Transverse colon (tissue), 4 donors: ENCODE measurements at places on chromosomes 12 and 14. TPM values are rescaled to one million over a fixed set of nuclear protein-coding genes. Genes with fewer than 3 reads are reported as not detected.

The KLRC2 gene
- 0.80 TPM for total RNA-seq

The ZNF268 gene
- total RNA-seq, result 30.3 TPM

The LAG3 gene
- total RNA-seq, result not detected

The PRR13 gene
- 175 TPM for total RNA-seq

The DACT1 gene
- 2.9 TPM for total RNA-seq

The PTGDR gene
- 12.3 TPM for total RNA-seq

The WSCD2 gene
- total RNA-seq, result 46.6 TPM

The OXA1L gene
- total RNA-seq, result 132 TPM

The DPPA3 gene
- not detected for total RNA-seq

The TAS2R8 gene
- total RNA-seq, result not detected

The RTL1 gene
- total RNA-seq, result not detected

The CDKN3 gene
- 4.0 TPM for total RNA-seq

The L3HYPDH gene
- total RNA-seq, result 50.8 TPM

The KCNH3 gene
- 0.32 TPM for total RNA-seq

The AMN gene
- total RNA-seq, result 306 TPM

The TMTC1 gene
- 26.9 TPM for total RNA-seq

The OAS3 gene
- 6.2 TPM for total RNA-seq

The WIF1 gene
- total RNA-seq, result not detected

The IFT81 gene
- 2.6 TPM for total RNA-seq

The SMOC1 gene
- total RNA-seq, result not detected

The IFNG gene
- not detected for total RNA-seq

The LALBA gene
- not detected for total RNA-seq

The BEGAIN gene
- total RNA-seq, result 2.5 TPM

The LMO3 gene
- total RNA-seq, result 44.5 TPM

The PROX2 gene
- total RNA-seq, result not detected

The BLOC1S1 gene
- total RNA-seq, result 282 TPM

The AICDA gene
- total RNA-seq, result not detected

The TSPAN11 gene
- total RNA-seq, result 2.8 TPM

The OR4E2 gene
- not detected for total RNA-seq

The TUBA1A gene
- total RNA-seq, result 79.2 TPM

The GLI1 gene
- 0.79 TPM for total RNA-seq

The TGM1 gene
- total RNA-seq, result 2.2 TPM

The EFS gene
- total RNA-seq, result 0.60 TPM
